Neural crest cell (in vitro differentiated cells): ENCODE measurements at places on chromosomes 12 and 14. TPM values are rescaled to one million over a fixed set of nuclear protein-coding genes. Genes with fewer than 3 reads are reported as not detected.

DNA sequence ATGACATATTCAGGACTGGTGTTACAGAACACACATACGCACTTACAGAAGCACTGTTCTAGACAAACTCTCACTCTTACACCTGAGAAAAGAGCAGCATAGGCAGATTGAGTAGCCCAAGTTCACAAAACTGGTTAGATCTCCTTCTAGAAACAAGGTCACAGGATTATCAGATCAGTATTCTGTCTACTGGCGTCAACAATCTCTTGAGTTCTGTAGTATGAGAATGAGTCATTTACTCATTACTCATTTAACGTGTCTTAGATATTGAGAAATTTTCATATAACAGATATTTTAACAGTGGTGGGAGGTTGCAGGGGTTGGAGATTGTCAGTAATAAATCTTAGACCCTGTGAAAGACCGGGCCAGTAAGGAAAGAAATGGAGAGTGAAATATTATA, 2.8 kb upstream of the TSPAN8 start:
- DNase-seq = no peak

GRCh38 chr12:14394317-14395073, 29.0 kb downstream of the ATF7IP start:
- DNase-seq = peak; percentile 23

RIN3 gene
- 12.1 and 12.7 TPM in 2 replicates for total RNA-seq

PRKAG1 gene
- 58.5 and 61.9 TPM in 2 replicates for total RNA-seq

PAH gene
- not detected in 2 replicates for total RNA-seq

DNA sequence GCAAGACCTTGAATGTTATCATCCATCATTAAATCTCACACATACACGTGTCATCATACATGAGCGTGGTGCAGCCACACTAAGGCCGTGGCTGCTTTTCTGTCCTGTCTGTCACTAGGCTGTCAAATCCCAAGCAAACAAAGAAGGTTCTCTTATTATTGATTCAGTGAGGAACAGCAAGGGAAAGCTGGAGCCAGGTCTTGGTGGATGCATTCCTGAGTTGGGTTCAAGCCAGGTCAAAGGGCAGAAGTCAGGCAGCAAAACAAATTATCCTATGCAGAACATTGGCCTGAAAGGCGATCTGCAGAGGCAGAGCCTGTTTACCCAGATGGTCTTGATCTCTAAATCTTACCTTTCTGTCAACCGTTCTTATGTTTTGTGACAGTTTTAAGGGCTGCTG, 252.3 kb downstream of the NEDD1 start:
- no peak for DNase-seq

TOMM20L gene
- total RNA-seq = 0.42 and 0.52 TPM in 2 replicates
